ENCODE measurements at places on chromosomes 16 and 17.

DNA sequence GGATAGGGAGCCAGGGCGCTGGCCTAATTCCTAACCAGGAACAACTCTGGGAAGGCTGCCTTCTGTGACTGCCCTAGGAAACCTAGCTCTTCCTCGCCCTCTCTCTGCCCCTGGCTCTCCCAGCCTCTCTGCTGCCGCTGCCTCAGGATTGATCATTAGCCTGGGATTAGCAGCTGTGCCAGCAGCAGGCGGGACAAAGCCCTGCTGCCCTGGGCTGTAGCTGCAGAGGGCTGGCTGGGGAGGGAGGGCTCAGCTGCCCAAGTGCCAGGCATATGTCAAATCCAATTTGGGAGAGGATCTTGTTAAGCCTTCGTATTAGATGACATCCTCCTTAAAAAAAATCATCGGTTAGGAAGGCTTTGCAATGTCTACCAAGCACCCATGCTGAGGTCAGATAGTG is 144.8 kb upstream of the CCL2 start:
- no peak for DNase-seq

- no peak for DNase-seq
Measured at GRCh38 chr17:51933647-51934046, 224.9 kb downstream of the CA10 start.

- DNase-seq, result no peak
Measured at GRCh38 chr16:87831421-87832136, 37.7 kb downstream of the SLC7A5 start.

GRCh38 chr17:79374087-79374689 is 236.7 kb downstream of the RBFOX3 start:
- no peak for DNase-seq

- DNase-seq, result no peak
Measured at GRCh38 chr16:85173146-85173980, 61.1 kb upstream of the CIBAR2 start.

GRCh38 chr16:57392694-57393093 is 11.9 kb upstream of the CCL17 start:
- DNase-seq, result no peak

- no peak for DNase-seq
Measured at GRCh38 chr16:11683145-11683544, 14.9 kb downstream of the SNN start.

DNA sequence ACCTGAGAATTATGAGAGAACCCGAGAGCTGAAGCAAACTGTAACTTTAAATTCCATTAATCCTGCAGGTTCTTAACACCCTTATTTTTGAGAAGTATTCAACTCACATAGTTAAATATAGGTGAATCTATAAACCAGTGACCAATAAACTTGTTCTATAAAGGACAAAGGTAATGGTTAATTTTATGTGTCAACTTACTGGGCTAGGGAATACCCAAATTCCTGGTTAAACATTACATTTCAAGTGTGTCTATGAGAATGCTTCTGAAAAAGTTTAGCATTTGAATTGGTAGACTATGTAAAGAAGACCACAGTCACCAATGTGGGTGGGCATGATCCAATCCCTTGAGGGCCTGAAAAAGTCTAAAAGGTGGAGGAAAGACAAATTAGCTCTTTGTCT is 99.1 kb downstream of the KCNJ2 start:
- no peak for DNase-seq

DNA sequence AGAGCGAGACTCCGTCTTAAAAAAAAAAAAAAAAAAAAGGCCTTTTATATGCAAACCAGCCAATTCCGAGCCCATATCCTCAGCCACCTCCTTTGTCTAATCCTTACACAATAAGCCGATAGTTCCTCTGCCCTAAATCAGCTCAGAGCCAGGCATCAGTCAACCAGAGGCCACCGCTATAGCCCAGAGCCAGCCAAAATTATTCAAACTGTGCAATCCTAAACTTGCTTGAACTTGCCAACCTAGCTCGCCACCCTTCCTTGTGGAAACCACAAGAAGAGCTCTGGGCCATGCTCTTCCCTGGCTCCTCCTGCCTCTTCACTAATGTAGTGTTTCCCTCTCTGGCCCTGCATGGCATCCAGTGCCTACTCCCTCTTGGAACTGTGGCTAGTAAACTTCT is 17.7 kb downstream of the ITGAL start:
- DNase-seq, result no peak

DNA sequence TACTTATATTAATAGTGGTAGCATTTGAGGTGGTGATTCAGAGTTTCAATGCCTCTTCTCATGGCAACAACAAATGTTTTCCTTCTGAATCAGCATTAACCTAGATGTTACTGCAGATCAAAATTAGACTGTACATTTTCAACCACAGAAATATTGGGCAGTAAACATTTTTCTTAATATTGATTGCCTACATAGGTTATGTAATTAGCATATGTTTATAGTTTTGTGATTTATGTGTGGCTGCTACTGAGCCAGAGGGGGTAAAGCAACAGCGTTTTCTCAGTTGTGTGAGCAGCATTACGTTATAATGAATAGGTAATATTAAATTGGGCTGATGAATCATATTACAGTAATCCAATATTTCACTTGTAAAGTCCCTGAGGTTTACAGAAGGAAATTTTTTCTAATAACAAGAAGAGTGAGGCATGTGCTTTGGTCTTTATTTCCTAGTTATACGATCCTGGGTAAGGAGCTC is 18.8 kb upstream of the BMERB1 start:
- no peak for DNase-seq

DNA sequence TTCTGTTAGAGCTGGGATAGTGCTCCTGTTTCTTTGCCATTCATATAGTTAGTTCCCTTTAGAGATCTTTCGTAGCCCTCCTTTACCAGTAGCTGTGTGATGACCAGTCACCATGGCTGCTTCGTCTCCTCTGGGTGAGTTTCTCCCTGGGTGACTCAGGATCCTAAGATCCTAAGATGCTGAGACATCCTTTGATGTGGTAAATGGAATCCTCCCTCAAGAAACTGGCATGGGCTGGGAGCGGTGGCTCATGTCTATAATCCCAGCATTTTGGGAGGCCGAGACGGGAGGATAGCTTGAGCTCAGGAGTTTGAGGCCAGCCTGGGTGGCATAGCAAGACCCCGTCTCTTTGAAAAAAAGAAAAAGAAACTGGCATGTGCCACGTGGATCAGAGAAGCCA is 5.9 kb downstream of the PHAF1 start:
- DNase-seq, result no peak

GRCh38 chr17:65433157-65433556 is 128.3 kb downstream of the AXIN2 start:
- no peak for DNase-seq

- DNase-seq, result no peak
Measured at GRCh38 chr17:53949473-53950090, 126.9 kb downstream of the KIF2B start.

GRCh38 chr16:31477220-31478216 is 5.4 kb upstream of the SLC5A2 start:
- DNase-seq, result no peak

GRCh38 chr17:12055889-12056288 is 35.2 kb downstream of the MAP2K4 start:
- DNase-seq, result no peak

- no peak for DNase-seq
Measured at GRCh38 chr16:68071518-68071901, 13.7 kb upstream of the NFATC3 start.

- no peak for DNase-seq
Measured at GRCh38 chr17:39799395-39799794, 61.7 kb downstream of the GRB7 start.

DNA sequence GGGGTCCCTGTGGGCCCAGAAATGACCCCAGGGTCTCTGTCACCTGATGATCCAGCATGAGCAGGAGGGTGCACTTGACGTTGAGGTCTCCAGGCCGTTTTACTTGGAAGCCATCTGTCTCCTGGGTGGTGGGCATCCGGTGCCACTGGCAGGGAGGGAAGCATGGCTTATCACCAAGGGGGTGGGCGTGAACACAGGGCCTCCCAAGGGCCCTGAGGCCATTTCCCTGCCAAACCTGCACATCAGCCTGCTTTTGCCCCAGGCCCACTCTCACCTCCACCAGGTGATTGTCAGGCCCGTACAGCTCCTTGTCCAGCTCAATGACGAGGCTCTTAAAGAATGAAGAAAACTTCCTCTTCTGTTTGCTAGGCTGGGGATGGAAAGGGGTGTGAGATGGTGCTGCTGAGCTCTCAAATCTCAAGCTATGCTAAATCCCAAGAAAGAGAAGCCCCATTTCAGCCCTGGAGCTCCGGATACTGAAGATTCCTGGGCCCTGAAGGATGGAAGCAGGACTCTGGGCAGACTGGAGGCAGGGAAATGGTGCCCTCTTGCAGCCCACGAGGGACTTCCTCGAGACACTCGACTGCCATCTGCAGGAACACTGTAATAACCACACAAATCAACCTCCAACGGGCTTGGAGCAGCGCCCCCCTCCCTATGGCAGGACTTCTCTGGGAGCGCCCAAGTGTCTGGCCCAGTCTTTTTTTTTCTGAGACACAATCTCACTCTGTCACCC is 7.1 kb upstream of the FTSJ3 start:
- DNase-seq, result peak; percentile 54

- no peak for DNase-seq
Measured at GRCh38 chr16:8972843-8973586, 9.3 kb upstream of the USP7 start.

DNA sequence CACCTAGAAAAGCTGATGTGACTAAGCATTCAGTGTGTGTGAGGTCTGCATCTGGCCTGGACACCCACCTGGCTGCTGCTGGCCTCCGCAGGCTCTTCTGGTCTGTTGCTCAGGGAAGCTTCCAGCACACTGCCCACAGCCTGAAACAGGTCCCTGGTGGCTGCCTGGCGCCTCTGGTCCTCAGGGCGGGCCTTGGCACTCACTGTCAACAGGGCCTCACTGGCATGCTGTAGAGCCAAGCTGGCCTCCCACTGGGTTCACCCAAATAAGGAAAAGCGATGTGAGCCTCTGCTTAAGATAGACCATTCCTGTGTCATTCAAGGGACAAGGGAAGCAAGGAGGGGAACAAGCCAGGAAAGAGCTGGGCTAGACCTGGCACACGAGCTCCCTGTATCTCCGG is 70.6 kb upstream of the BCO1 start:
- DNase-seq, result no peak

- no peak for DNase-seq
Measured at GRCh38 chr17:30360086-30360808, 18.5 kb upstream of the CPD start.

- no peak for DNase-seq
Measured at GRCh38 chr17:18910881-18911280, 41.1 kb upstream of the SLC5A10 start.

- no peak for DNase-seq
Measured at GRCh38 chr16:83849421-83849820, 41.6 kb downstream of the HSBP1 start.

- no peak for DNase-seq
Measured at GRCh38 chr17:17609121-17609520, 17.6 kb upstream of the PEMT start.

DNA sequence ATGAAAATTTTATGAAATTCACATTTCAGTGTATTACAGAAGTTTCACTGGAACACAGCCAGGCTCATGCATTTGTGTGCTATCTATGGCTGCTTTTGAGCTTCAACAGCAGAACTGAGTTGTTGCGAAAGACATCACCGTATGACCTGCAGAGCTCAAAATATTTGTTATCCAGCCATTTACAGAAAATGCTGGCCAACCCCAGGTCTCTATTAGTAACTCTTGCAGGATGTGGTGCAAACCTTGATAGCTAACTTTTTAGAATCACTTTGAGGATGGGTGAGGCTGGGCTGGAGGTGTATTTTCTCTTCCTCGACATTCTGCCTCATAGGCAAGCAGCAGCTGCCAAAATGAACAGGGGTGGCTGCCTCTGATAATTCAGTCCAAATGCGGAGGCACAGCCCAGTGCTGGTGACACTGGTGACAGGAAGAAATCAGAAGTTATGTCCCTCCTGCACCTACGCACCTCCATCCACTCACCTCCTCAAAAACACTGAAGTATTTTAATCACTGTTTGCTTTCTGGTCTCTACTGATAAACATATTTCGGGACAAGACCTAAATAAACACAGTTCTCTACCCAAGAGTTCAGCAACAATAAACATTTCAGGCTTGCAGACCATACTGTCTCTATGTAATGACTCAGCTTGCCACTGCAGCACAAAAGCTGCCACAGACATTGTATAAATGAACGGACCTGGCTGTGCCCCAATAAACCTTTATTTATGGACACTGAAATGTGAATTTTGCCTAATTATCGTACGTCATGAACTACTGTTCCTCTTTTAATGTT is 28.5 kb downstream of the ARHGAP17 start:
- DNase-seq, result no peak
